ENCODE measurements at places on chromosomes 11 and 22. TPM values are rescaled to one million over a fixed set of nuclear protein-coding genes. Genes with fewer than 3 reads are reported as not detected.

Gene SSTR3
- total RNA-seq: 0.06 TPM

Gene MMP27
- not detected for total RNA-seq

DNA sequence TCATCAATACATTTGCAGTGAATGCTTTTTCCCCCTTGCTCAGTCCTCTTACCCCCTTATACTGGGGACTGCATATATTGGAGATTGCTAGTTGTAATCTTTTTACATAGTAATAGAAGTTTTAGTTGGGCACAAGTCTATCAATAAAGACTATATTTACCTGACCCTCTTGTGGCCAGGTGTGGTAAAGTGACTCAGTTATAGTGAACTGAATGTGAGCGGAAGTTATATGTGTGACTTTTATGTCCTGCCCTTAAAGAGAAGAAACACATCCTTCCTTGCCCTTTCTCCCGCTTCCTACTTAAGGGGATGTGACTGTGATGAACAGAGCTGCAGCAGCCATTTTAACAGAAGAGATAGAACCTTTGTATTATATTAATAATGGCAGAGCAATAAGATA lies 362.0 kb downstream of the METTL15 start:
- no peaks in the 10 kb centered on the region for H3K27me3 ChIP-seq
- H3K4me1 ChIP-seq: no peaks in the 10 kb centered on the region
- H3K27ac ChIP-seq: no peak overlapping the region
- no peak overlapping the region for H3K4me3 ChIP-seq

GRCh38 chr11:43937434-43938411 lies 4.7 kb upstream of the C11orf96 start:
- H3K36me3 ChIP-seq: no peaks in the 10 kb centered on the region
- no peak overlapping the region for H3K4me3 ChIP-seq
- no peak for DNase-seq
- no peak overlapping the region for H3K27ac ChIP-seq
- H3K27me3 ChIP-seq: no peaks in the 10 kb centered on the region

DNA sequence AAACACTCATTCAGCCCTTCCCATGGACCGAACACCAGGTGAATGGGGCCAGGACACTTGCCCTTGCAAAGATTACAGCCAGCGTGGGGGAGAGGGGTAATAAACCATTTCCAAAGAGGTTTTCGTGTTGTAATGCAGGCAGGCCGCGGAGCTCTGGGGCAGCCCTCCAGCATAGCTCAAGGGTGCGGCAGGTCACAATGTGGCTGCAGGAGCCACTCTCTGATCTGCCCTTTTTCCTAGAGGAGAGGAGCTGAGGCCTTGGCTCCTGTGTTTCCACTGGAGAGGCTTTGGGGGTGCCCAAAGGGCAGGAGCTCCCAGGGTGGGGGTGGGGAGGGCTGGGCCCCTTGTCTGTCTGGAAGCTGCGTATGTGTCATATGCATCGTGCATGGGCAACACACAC lies 134.2 kb upstream of the NECTIN1 start:
- H3K4me1 ChIP-seq: peaks cover 6% of the 10 kb centered on the region
- H3K27ac ChIP-seq: no peak overlapping the region
- H3K36me3 ChIP-seq: no peaks in the 10 kb centered on the region
- no peaks in the 10 kb centered on the region for H3K27me3 ChIP-seq
- no peak overlapping the region for H3K4me3 ChIP-seq

GRCh38 chr22:45891996-45892621 lies 84.9 kb downstream of the WNT7B start:
- H3K4me1 ChIP-seq: no peaks in the 10 kb centered on the region
- DNase-seq: no peak
- no peaks in the 10 kb centered on the region for H3K27me3 ChIP-seq
- no peak overlapping the region for H3K4me3 ChIP-seq

DNA sequence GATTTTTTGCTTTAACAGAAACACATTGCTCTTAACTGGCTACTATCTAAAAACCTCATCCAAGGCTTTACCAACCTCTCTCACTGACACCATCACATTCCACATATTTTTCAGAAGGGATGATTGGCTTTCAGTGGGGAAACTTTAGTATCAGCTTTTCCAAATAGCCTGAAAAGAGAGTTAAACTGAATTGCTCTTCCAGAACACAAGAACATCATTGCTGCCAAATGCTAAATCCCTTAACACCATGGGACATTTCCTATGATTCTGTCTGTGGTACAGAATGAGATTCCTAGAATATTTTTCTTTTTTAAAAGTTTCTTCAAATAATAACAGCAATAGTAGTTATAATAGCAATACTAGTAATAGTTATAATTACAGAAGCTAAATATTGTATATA lies 45.4 kb downstream of the SOX6 start:
- DNase-seq: no peak
- no peak overlapping the region for H3K4me3 ChIP-seq
- H3K27me3 ChIP-seq: peaks cover 28% of the 10 kb centered on the region
- H3K27ac ChIP-seq: no peak overlapping the region
- no peaks in the 10 kb centered on the region for H3K36me3 ChIP-seq
- H3K4me1 ChIP-seq: no peaks in the 10 kb centered on the region

- H3K27ac ChIP-seq: no peak overlapping the region
- H3K4me3 ChIP-seq: no peak overlapping the region
- DNase-seq: no peak
- H3K36me3 ChIP-seq: no peaks in the 10 kb centered on the region
- no peaks in the 10 kb centered on the region for H3K4me1 ChIP-seq
- H3K27me3 ChIP-seq: no peaks in the 10 kb centered on the region
Observed at GRCh38 chr22:49099496-49100124, 728.1 kb downstream of the BRD1 start.

DNA sequence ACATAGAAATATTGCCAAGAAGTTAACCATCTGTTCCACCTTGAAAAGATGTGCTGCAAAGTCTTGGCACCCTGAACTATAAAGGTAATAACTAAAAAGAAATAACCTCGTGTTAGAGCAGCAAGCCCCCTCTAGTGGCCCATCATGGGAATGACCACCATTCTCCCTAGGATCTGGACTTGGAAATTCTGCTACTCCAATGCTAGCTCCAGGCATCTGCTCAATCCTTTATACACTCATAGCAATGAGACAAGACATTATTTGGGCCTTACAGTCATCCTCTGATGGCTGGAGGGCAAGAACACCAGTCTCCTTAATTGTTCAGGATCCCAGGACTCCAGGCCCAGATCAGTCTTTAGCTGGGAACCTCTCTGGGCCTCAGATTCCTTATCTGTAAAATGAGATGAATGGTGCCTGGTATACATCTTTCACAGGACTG lies 76.0 kb downstream of the CWC15 start:
- no peaks in the 10 kb centered on the region for H3K36me3 ChIP-seq
- no peaks in the 10 kb centered on the region for H3K4me1 ChIP-seq
- H3K27ac ChIP-seq: no peak overlapping the region
- H3K4me3 ChIP-seq: no peak overlapping the region
- DNase-seq: peak; percentile 67

- H3K36me3 ChIP-seq: no peaks in the 10 kb centered on the region
- peaks cover 2% of the 10 kb centered on the region for H3K4me1 ChIP-seq
- DNase-seq: peak; percentile 42
- H3K4me3 ChIP-seq: no peak overlapping the region
Observed at GRCh38 chr11:29333993-29334775, 682.6 kb downstream of the KCNA4 start.

Measured in cardiac muscle cell (in vitro differentiated cells and primary cell).